Large intestine (tissue), 12 donors: ENCODE measurements at places on chromosomes 3 and 15.
A peak's percentile ranks its signal among the peaks of the same experiment; 100 is the strongest.

- peak; percentile 83 for DNase-seq
Observed at GRCh38 chr15:65869954-65870871, 922 bp downstream of the RAB11A start.

DNA sequence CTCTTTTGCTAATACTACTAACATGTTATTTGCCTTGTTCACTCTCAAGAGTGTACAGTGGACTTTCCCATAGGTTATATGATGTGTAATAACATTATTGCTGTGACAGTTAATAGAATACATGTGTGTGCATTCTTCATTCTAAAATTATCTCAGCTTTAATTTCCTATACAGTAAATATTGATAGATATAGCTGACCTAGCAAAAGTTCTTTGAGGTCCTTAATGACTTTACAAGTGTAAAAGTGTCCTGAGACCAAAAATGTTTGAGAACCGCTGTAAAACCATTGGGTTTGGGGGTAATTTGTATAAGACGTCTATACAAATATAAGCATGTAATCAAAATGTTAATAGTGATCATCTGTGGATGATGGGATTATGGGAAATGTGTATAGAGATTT, 469.5 kb upstream of the PROK2 start:
- no peak for DNase-seq

- no peak for DNase-seq
Observed at GRCh38 chr3:126836220-126836860, 132.3 kb downstream of the CHCHD6 start.

DNA sequence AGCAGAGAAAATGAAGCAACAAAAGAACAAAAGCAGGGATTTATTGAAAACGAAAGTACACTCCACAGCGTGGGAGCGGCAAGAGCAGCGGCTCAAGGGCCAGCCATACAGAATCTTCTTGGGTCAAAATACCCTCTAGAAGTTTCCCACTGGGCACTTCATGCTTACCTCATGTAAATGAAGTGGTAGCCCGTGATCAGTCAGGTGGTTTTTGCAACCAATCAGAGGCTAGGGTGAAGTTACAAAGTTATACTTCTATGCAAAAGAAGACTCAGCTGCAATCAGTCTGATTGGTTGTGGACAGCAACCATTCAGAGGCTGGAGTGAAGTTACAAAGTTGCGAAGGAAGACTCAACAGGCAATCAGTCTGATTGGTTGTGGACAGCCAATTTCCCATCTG, 37.8 kb upstream of the TRH start:
- DNase-seq: no peak
